ENCODE measurements at places on chromosomes 3 and 15.
A peak's percentile ranks its signal among the peaks of the same experiment; 100 is the strongest.

GRCh38 chr3:130850044-130850797, 43.7 kb upstream of the ATP2C1 start:
- DNase-seq = no peak

- no peak for DNase-seq
These were observed 1.1 kb downstream of the SPATA12 start for GRCh38 chr3:57061556-57061955.

DNA sequence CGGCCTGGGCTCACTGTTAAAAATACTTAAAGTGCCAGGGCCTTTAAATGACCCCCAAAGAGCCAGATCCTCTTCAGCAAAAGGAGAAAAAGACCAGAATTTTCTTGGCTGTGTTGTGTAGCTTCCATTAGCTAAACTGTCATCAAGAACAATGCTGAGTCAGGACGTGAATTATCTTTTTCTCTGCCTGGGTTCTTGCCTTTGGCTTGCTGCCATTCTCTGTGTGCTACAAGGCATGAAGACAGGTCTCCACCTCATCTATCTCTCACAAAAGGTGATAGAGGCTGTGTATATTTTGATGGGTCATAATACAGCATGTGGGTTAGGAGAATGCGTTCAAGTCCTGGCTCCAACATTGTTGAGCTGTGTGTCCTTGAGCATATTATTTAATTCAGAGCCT, 52.4 kb upstream of the SELENOK start:
- DNase-seq = no peak

DNA sequence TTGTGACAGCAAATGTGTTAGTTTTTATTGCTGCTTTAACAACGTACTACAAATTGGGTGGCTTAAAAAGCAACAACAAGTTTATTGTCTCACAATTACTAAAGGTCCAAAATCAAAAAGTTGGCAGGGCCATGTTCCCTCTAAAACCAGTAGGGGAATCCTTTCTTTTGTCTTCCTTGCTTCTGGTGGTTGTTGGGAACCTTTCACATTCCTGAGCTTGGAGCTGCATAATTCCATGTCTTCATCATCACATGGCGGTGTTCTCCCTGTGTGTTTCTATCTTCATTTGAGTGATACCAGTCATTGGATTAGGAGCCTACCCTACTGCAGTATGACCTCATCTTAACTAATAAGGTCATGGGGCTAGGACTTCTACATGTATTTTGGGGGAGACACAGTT, 7.4 kb downstream of the SPRED1 start:
- no peak for DNase-seq

GRCh38 chr15:87661454-87662355, 594.8 kb downstream of the NTRK3 start:
- no peak for DNase-seq

DNA sequence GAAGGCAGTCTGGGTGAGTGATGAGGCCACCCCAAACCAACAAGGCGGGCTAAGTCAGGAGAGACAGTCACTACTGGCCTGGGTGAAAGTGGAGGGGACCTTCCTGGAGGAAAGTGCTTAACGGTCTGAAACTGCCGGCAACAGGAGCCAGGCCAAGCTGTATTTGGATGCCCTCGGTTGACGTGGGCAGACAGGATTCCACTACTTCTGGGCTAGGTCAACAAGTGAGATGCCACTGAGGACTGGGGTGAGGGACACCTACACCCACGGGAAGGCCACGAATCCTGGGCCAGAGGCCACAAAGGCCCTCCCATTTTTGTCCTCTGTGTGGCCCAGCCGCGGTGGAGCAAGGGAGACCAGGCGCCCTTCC, 12.3 kb downstream of the SPTBN5 start:
- DNase-seq = no peak

DNA sequence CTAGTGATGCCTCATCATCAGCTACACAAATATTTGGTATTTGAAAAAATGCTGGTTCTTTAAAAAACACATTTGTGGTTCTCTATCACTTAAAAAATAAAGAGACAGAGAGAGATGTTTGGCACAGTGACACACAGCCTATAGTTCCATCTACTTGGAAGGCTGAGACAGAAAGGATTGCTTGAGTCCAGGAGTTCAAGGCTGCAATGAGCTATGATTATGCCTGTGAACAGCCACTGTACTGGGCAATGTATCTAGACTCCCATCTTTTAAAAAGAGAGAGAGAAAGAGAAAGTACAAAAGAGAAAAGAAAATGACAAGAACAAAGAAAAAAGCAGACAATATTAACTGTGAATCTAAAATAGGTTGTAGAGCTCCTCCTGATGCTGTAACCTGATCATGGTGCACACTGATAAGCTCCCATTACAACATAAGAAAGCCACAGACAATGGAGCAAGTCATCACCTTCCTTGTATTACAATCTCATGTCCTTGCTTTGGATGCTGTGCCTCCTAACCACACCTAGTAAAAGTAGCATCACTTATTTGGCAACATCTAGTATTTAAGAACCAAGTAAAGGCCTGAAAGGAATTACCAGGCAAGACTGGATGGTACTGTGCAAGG, 31.7 kb upstream of the MAP4 start:
- DNase-seq = no peak

- DNase-seq = no peak
These were observed 39.6 kb downstream of the SCAP start for GRCh38 chr3:47436180-47436579.

- DNase-seq = no peak
These were observed 47.9 kb downstream of the QTRT2 start for GRCh38 chr3:114104414-114104813.

DNA sequence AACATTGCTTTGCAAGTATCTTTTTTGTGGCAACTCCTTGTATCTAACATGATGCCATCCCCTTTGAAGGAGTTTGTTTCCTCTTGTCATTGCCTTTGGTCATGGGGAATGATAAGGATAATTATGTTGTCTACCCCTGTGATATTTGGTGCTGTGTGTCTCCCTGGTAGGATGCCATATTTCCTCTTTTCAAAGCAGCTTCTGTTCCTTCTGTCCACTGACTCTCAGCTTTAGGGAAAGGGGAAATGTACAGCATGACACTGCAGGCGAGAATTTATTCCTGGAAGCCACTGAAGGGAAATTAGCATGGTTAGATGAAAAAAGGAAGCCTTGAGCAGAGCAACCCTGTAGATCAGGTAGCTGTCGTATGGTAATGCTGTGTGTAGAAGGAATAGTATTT, 576.7 kb downstream of the CADM2 start:
- no peak for DNase-seq

DNA sequence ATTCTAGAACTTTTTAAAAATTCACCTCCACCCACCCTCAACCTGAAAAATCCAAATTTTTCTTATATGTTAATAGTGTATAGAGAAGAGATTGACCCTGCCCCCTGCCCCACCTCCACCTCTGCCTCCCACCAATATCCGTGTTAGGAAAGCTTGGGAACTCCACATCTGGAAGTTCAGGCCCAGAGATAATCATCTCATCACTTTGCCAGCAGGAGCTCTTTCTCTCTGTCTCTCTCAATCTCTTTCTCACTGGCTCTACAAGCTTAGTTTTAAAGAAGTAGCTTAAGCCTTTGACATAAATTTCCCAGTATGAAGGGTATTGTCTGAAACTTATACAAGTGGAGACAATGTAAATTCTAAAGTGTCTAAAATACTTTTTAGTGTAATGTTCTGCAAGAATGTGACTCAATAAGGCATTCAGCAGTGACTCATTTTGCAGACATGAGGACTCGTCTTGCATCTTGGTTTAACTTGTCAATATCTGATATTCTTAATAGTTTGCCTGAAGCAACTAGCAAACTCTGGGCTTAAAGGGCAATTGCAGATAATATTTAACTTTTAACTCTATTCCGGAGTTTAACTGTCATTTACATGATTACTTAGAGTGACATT, 299.8 kb upstream of the EPHA3 start:
- DNase-seq = no peak

DNA sequence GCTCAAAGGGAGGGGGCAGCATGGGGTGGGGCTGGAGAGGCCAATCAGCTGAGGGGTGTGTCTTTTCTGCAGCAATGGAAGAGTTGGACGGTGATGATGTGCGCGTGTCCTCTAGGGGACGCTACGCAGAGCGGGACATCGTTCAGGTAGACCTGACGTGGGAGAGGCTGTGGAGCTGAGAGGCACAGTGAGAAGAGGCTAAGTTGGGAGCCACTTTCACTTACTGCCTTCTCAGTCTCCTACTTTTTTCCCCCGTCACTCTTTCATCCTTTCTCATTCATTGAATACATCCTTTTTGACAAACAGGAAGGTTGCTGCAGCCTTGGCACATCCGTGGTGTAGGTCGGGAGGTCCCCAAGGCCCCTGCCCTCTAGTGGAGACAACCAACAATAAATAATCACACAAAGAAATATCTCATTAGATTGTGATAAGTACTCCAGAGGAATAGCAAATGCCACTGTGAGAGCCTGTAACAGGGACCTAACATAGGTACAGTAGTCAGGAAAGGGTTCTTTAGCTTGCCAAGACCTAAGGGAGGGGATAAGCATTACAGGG, 4.4 kb upstream of the BRPF1 start:
- peak; percentile 59 for DNase-seq

DNA sequence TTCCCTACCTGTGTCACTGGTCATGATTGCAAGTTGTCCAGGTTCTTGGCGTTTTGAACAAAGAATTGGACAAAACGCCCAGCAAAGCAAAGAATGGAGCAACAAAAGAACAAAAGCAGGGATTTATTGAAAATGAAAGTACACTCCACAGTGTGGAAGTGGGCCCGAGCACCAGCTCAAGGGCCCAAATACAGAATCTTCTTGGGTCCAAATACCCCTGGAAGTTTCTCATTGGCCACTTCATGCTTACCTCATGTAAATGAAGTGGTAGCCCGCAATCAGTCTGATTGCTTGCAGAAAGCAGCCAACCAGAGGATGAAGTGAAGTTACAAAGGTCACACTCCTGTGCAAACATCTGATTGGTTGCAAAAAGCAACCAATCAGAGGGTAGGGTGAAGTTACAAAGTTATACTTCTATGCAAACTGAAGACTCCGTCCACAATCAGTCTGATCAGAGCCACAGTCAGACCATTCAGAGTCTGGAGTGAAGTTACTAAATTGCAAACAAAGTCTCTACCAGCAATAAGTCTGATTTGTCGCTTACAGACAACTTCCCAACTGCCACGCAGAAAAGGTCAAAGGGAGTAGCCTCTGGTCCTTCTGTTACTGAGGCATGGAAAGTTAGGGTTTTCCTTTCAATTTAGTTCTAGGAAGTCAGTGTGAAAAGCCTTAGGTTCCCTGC, 8.3 kb upstream of the TM4SF1 start:
- no peak for DNase-seq

GRCh38 chr3:56620371-56620770, 62.7 kb downstream of the TASOR start:
- no peak for DNase-seq

DNA sequence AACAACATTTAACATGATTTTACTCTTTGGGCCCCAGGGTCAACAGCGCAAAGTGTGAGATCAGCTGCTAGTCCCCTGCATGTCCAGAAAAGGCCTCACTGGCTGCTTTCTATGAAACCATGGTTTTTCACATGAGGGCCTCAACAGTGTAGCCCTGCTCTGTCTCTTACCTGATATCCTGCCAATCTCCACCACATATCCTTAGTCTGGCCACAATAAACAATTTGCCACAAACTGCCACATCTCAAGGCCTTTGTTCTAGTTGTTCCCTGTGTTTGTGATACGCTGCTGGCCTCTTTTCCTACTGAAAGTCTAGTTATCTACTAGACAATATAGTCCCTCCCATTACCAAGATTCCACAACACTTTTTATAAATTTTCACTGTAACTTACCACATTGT, 17.7 kb downstream of the VPS39 start:
- no peak for DNase-seq

- DNase-seq = no peak
These were observed 5.9 kb upstream of the NGRN start for GRCh38 chr15:90259524-90259923.

GRCh38 chr3:12751571-12751970, 7.5 kb downstream of the TMEM40 start:
- DNase-seq = no peak

GRCh38 chr3:179348325-179349013, 960 bp downstream of the MFN1 start:
- DNase-seq = no peak

DNA sequence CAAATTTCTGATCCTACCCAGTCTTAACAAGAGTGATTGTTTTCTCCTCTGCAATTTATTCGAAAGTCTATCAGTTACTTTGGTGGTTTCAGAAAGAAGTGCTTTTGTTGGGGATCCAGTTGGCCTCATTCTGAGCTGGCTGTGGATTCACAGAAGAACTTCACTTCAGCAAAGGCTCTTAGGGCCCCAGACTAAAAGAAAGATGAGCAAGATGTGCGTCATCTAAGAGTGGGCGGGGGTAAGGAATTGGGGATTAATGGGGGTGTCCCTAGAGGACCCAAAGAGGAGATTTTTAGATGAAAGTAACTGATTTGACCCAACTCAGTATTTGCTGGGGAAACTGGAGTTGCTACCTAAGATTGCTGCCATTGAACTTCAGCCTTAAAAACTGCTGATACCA, 63.9 kb upstream of the TSEN2 start:
- DNase-seq = no peak

GRCh38 chr3:132117642-132118041, 82.8 kb upstream of the CPNE4 start:
- DNase-seq = no peak

- DNase-seq = no peak
These were observed 163.1 kb downstream of the TUSC7 start for GRCh38 chr3:116872688-116873087.

GRCh38 chr3:187086831-187087230, 52.5 kb downstream of the RPL39L start:
- no peak for DNase-seq

- no peak for DNase-seq
These were observed 73.3 kb downstream of the NSMCE3 start for GRCh38 chr15:29196290-29196689.

DNA sequence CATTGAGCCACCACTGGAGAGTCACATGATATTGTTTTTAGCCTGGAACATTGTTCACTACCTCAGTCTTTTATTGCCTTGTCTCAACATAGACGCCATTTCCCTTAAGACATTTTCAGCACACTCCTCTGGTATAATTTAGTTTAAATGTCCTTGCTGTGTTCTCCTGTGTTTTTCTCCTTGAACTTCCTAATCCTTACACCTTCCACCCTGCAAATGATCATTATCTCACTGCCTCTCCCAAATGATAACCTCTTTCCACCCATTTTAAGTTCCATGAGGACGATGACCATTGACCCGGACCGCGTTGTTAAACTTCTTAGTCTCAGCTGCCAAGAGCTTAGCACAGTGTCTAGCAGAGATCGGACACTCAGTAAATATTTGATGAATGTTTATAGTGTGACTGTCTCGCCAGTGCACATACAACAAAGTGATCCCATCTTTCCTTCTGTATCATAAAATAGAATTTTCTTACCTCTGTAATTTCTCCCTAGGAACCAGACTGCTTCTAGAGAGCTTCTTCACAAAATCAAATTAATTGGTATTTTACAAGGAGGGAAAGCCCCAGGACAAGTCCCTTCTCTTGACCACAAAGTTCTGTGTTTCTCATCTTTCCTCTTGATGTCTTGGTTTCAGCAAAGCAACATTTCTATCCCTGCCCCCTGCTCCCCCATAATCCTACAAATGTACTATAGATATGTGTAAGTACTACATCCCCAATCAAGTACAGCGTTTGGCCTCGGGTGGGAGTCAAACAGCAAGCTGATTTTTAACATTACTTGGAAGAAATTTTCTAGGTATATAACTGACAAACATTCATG, 429.6 kb downstream of the LPP start:
- DNase-seq = no peak

Data from T-cell (primary cell).